ENCODE measurements at places on chromosomes 16 and 17.

- DNase-seq: no peak
Measured at GRCh38 chr17:78803186-78803845, 21.2 kb upstream of the CYTH1 start.

DNA sequence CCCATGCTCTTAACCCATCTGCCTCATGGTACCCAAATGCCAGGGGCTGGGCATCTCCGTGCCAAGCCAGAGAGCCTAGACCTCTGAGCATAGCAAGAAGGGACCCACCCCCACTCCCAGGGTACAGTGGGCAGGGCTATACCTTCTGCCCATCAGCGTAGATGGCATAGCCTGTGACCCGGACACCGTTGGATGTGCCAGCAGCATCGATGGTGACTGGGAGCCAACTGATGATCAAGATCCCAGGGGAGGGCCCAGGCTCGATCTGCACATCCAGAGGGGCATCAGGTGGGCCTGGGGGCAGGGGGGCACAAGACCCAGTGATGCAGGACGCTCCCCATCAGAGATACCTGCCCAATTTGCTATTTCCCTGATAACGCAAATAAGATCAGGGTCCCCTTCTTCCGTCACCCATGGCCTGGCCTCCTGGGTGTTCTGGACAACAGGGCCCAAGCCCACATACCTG, 17.1 kb downstream of the TSPOAP1 start:
- DNase-seq: no peak

DNA sequence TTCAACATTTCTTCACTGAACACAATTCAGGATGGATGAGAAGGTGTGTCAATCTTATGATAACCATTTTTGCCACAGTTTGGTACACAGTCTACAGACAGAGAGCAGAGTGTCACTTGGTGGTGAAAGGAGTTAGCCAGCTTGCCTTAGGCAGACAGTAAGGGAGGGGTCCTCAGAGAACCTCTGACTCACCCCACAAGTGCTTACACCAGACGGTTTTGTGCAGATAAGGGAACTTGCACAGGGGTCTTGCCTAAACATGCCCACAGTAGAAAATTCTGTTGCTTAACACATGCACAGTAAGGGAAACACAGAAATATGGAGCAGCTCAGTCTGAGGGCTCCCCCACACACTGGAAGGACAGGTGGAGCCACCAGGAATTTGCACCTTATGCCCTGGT, 204.5 kb upstream of the CDH8 start:
- DNase-seq: no peak

GRCh38 chr16:13909872-13910303, 10.1 kb upstream of the ERCC4 start:
- no peak for DNase-seq

DNA sequence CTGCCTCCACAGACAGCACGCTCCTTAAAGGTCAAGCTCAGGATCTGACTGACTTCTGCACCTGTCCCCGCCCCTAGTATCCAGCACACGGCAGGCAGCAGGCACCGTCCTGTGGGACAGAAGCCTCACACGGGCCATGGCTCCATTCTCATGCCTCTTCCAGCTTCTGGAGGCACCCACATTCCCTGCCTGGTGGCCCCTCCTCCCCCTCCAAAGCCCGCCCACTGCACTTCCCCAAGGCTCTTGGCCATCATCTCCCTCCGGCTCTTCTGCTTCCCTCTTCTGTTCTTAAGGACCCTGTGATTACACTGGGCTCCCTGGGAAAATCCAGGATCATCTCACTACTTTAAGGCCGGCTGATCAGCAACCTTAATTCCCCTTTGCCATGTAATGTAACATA, 3.5 kb downstream of the CANT1 start:
- DNase-seq: no peak

DNA sequence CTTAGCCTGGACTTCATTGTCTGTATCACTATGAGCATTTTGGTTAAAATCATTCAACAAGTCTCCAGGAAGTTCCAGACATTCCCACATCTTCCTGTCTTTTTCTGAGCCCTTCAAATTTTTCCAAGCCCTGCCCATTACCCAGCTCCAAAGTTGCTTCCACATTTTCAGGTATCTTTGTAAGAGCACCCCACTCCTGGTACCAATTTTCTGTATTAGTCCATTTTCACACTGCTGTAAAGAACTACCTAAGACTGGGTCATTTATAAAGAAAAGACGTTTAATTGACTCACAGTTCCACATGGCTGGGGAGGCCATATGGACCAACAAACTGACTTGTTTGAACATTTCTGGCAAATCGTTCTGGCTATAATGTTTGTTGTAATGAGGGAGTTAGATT, 67.4 kb downstream of the CDRT15 start:
- DNase-seq: no peak

GRCh38 chr16:81752876-81753227, 26.2 kb upstream of the PLCG2 start:
- DNase-seq: no peak

DNA sequence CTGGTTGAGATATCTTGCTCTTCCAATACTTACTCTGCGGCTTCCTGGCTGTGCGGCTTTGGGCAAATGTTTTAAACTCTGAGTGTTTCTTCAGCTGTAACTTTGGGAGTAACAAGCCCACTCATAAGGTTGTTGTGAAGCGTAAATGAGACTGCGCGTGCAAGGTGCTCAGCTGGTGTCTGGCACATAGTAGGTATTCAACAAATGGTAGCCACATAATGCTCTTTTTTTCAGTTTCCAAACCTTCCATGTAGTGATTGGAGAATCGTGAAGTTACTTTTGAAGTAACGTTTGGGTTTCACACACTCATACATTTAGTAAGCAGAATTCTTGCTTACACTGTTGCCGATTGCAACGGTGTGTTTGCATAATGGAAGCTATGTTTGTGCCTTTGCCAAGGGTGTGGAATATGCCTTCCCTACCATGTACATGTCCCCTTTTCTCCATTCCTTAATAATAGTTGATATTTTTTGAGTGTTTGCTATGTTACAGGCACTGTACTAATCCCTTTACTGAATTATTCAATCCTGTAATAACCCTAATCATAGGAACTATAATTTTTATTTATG, 829 bp downstream of the DHRS7B start:
- no peak for DNase-seq

GRCh38 chr16:24966031-24966430, 49.1 kb downstream of the ARHGAP17 start:
- DNase-seq: no peak

GRCh38 chr16:75455677-75456076, 8.8 kb downstream of the TMEM170A start:
- no peak for DNase-seq

- no peak for DNase-seq
Measured at GRCh38 chr17:56149266-56150036, 3.8 kb upstream of the ANKFN1 start.

- no peak for DNase-seq
Measured at GRCh38 chr16:88905563-88905962, 39.1 kb upstream of the PABPN1L start.

DNA sequence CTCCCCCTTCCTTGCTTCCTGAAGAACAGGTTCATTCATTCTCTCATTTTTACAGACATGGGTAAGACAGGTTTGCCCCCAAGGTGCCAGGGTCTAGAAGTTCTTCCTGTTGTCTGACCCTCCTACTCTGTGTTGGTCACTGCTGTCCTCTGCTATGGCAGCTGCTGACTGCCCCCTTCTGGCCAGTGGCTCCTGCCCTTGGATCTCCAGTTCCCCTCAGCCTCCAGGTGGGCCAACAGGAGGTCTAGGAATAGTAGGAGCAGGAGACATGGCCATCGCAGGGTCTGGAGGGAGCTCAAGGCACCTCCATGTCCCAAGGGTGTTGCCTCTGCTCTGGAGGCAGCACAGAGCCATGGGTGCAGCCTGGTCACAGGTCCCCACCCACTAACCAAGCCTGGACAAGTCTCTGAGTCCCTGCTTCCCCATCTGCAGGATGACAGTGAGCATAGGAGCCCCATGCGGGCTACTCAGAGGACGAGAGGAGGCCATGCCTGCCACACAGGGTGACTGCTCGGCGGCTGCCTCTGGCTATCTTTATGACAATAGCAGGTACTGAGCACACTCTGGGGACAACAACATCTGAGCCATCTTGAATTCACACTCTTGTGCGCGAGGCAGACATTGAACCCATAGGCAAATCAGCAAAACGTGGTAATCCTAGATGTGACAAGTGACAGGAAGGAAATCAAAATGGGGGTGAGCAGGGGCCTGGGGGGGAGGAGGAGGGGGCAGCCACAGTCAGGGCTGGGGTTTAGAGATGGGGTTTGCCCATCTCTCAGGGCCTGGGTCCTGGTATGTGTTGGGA, 27.0 kb upstream of the NXPH3 start:
- no peak for DNase-seq

- DNase-seq: no peak
Measured at GRCh38 chr16:27351989-27352388, 38.2 kb downstream of the IL4R start.

DNA sequence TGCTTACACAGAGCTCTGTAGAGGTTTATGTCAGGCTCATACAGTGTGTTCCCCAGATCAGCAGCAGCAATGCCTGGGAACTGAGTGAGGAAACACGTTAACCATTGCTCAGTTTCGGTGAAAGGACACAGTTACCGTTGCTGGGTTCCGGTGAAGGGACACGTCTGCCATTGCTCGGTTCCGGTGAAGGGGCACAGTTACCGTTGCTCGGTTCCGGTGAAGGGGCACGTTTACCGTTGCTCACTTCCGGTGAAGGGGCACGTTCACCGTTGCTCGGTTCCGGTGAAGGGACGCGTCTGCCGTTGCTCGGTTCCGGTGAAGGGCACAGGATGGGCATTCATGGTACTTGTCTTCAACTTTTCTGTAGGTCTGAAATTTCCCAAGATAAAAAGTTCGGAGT, 81.7 kb downstream of the MRM3 start:
- DNase-seq: no peak

DNA sequence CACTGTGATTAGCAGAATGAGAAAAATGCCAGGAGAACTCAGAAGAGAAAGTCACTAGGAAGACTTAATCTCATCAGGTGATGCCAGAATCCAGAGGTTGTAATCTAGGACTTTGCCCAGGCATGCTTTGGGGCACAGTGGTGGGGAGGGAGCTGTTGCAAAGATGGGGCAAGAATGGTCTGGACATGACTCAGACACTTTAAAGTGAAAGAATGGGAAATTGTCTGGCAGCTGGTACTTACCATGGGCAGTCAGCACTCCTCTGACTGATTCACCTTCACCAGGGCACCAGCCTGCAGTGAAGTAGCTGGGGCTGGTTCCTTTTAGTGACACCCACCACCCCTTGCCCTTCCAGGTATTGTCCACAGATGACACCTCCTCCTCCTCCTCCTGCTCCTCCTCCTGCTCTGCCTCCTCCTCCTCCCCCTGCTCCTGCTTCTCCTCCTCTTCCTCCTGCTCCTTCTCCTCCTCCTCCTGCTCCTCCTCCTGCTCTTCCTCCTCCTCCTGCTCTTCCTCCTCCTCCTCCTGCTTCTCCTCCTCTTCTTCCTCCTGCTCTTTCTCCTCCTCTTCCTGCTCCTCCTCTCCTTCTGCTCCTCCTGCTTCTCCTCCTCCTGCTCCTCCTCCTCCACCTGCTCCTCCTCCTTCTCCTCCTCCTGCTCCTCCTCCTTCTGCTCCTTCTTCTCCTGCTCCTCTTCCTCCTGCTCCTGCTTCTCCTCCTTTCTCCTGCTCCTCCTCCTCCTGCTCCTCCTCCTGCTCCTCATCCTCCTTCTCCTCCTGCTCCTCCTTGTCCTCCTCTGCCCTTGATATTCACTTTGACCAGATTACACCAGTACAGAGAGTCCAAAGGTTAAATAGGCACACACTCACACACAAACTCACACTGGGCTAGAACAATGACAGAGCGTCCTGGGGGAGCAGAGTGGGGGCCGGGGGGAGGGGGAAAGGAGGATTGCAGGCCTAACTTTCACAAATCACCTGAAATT, at the start of gene CHD9NB:
Gene CHD9NB (minus strand): TSS at position 379 of the 983 bp plus-strand sequence. CDS start 8,739 bp downstream, outside the sequence.
- DNase-seq: no peak

GRCh38 chr16:68091380-68092261, 6.5 kb downstream of the NFATC3 start:
- no peak for DNase-seq

DNA sequence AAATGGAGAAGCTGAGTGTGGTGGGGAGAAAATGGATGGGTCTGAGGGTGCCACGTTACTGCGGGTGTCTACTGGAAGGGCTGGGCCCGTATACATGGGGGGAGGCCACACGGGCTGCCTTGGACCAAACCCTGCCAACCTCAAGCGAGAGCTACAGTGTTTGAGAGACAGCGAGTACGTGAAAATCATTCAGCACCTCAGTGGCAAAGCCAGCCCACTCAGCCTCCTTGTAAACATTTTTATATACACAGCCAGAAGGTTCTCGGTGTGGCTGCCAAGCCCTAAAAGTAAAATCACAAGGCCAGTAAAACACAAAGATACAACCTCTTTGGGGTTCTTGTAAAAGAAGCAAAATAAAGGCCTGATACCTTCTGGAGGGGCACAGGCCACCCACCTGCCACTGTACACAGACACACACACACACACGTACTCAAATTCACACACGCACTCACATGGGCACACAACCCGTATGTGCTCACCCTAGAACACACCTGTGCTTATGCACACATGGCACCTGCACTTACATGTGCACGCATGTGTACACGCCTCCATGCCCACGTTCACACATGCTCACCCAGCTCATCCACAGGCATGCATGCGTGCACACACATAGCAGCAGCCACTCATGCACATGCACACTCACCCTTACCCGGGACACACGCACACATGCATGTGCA, 102.8 kb downstream of the GSG1L start:
- no peak for DNase-seq

DNA sequence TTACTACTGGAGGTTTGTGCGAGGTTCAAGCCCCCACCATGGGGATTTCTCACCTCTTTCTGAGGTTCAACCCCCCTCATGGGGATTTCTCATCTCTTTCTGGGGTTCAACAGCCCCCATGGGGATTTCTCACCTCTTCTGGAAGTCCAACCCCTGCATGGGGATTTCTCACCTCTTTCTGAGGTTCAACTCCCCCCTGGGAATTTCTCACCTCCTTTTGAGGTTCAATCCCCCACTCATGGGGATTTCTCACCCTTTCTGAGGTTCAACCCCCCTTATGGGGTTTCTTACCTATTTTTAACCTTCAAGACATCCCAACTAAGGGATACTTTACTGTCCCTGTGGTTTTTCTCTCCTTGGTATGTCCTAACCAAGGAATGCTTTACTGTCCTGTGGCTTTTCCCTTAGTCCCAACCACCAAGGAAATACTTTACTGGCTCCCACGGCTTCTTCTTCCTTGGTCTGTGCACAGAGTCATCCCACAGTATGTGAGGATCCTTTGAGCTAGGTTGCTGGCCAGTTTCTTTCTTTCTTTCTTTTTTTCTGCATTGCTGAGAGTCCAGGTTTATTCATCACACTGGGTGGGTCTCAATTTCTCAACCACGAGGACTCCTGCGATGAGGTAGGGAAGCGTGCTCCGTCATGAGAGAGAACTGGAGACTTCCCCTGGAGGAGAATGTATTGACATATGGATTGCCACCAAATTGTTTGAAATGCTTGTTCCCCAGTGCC, 2140.2 kb downstream of the TP53TG3F start:
- no peak for DNase-seq

DNA sequence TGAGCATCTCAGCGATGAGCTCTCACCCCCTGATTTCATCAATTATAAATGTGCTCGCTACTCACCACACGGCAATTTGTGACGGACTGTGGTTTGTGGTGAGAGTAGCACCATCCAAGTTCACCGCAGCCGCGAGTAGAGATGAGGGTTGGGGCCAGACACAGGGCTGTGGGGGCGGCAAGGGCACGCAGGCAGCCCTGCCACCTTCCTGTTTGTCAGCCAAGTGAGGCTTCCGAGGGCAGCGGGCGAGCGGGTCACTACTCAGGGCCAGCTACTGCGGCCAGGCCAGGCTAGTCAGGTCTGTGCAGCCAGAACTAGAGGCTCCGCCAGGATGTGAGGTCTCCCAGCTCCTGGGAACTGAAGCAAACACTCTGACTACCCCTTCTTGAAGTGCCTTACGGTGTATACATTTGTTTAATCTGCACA, 39.6 kb upstream of the MEOX1 start:
- no peak for DNase-seq

All from stimulated activated CD4-positive, alpha-beta T cell treated with anti-CD3 and anti-CD28 coated beads, TNF-alpha, amount 100 ng/mL, for 1 hour (primary cell).